Activated T-helper 1 cell treated with Interleukin-2 at 50 U/mL for 16 hours (primary cell): ENCODE measurements at places on chromosomes 6 and 20.

DNA sequence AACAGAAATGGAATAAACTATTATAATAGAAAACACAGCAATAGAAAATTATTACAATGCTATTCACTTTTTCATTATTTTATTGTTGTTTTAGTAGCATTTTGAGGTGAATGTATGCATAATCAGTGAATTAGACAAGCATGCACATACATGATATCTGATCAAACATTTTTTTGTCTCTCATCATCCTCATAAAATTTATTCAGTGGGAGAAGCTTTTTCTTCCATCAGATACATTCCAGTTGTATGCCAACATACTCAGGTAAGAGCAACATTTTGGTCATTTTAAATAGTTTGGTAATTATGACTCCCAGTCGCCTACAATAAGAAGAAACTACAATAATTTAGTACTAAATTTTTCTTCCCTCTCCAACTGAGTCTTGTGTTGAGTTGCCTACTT, 44.5 kb downstream of the ADGRF1 start:
- DNase-seq: no peak

- DNase-seq: no peak
Measured at GRCh38 chr20:41124451-41125094, 12.8 kb upstream of the PLCG1 start.

DNA sequence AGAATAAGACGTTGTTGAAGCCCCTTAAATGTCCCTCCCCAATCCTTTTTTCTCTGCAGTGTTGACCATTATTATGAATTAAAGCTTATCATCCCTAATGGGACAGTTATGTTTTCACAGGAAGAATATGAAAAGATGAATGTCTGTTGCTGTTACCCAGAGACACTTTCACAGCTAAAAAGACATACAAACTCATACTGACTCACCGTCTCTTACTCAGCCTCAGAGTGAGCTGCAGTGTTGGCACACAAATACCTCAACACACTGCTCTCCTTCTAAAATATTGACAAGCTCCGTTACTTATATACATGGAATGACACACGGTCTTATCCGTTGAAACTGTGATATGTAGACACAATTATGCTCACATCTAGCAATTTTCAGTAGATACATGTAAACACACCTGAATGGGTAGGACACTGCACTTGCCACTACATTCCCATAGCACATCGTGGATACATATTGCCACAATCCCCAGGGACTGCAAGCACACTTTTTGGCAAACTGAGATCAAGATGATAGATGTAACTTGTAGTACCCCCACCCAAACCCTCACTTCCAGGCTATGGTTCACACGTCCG, 9.6 kb upstream of the SAPCD1 start:
- no peak for DNase-seq

- DNase-seq: no peak
Measured at GRCh38 chr6:158783167-158783450, 36.1 kb downstream of the EZR start.

DNA sequence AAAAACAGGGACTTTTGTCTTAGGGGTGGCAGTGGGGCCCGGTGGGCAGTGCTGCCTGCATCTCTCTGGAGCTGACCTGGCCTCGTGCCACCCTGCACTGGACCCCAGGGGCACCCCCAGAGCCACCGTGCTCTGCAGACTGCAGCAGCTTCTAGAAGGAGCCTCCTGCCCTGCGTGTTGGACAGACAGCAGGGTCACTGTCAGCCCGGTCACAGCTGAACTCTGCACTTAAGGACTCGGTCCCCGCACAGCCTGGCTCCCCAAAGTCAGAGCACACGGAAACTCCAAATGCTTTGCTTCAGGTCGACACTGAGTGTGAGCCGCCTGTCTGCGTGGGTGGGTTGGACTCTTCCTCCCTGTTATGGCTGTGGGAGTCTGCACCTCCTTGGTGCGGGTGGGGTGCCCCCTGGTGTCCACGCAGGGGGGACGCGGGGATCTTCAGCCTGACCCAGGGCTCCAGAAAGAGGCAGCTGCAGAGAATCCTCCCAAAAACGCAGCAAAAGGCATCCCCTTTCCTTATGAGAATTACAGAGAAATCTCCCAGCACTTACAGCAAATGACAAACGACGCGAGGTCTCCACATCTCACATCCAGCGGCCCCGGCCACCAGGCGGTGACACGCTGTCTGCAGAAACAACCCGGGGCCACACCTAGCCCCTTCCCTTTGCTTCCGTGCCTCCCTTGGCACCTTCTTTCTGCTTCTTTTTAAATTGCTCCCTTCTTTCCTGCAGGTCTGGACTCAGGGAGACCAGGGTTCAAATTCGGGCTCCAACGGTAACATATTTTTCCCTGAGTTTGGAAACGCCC, 36.3 kb upstream of the DACT2 start:
- no peak for DNase-seq

GRCh38 chr6:3440911-3441310, 15.9 kb downstream of the SLC22A23 start:
- no peak for DNase-seq

- no peak for DNase-seq
Measured at GRCh38 chr20:57539889-57540288, 14.9 kb upstream of the CTCFL start.

GRCh38 chr20:1757606-1758512, 100.3 kb upstream of the SIRPG start:
- no peak for DNase-seq

- DNase-seq: no peak
Measured at GRCh38 chr6:134351615-134352474, 33.9 kb upstream of the SGK1 start.

GRCh38 chr20:43563991-43564390, 5.2 kb downstream of the SGK2 start:
- DNase-seq: no peak

DNA sequence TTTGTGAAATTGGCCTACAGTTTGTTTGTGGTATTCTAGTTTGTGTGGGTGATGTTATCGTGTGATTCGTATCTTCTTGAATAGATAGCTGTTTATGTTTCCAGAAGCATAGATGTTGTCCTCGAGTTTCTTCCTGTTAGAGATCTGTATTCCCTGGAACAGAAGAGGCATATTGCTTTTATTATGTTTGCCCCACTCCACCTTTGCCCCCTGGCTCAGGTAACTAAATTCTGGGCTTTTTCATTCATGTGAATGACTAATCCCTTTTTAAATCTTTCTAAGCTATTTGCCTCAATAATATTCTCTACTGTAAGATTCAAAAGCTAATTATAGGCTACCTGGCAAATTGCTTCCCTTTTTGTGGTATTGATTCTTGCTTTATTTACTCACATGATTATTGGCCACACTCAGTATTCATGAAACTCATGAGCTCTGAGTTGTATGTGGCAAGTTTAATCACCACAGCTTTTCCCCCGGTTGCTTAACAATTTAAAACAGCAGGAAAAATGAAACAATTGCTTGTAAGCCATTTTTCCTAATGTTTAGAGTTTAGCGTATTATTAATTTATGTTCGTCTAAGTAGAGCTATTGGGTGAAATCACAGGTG, 12.6 kb downstream of the RNF217 start:
- DNase-seq: no peak

- DNase-seq: no peak
Measured at GRCh38 chr6:167565884-167566599, 241.2 kb downstream of the TTLL2 start.

DNA sequence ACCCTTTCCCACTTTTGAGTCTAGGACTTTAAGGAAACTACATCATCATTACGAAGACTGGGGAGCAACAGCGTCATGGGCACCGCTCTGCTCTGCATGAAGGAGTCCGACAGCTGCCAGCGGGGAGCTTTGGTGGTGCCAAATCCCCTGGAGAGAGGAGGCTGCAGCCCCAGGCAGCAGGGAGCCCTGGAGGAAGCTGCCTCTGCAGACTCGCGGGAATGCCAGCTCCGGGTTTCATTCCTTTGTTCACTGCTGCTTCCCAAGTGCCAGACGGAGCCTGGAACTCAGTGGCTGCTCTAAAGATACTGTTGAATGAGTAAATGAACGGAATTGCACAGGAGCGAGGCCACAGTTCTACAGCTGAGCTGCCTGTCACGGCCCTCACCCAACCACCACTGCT, 196.5 kb upstream of the THBS2 start:
- no peak for DNase-seq

DNA sequence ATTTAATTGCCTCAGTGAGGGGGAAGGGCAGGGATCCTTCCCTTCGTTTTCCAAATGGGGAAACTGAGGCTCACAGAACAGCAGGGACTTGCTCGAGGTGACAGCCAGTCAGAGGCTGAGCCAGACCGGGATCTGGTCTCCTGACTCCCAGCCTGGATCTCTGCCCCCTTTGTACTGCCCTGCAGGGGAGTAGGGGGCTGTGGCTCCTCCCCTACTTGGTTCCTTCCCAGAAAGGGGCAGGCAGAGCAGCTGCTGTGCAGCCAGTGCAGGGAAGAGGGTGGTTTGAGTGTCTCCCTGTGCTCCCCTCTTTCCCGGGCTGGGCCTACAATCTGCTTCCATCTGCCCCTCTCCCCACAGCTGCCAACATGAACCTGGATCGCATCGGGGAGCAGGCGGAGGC, 37.6 kb downstream of the UQCC2 start:
- no peak for DNase-seq

DNA sequence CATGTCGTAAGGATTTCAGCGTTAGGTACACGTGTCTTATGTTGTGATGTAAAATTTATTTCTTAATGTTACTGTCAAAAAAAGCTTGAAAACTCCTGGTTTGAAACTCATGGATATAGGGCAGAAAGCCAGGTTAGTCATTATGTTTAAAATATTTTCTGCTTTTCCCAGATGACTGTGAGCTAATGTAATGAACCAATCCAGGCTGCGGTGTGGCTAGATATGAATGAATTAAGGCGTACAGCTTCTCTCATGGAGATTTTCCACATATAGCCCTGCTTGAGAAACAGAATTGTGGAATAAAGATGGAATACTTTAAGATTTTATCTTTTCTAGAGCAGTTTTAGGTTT, 80.3 kb upstream of the STMND1 start:
- DNase-seq: no peak

GRCh38 chr6:166763606-166764472, 136.8 kb upstream of the RPS6KA2 start:
- DNase-seq: no peak

GRCh38 chr20:63482021-63482587, 9.6 kb upstream of the KCNQ2 start:
- DNase-seq: no peak

DNA sequence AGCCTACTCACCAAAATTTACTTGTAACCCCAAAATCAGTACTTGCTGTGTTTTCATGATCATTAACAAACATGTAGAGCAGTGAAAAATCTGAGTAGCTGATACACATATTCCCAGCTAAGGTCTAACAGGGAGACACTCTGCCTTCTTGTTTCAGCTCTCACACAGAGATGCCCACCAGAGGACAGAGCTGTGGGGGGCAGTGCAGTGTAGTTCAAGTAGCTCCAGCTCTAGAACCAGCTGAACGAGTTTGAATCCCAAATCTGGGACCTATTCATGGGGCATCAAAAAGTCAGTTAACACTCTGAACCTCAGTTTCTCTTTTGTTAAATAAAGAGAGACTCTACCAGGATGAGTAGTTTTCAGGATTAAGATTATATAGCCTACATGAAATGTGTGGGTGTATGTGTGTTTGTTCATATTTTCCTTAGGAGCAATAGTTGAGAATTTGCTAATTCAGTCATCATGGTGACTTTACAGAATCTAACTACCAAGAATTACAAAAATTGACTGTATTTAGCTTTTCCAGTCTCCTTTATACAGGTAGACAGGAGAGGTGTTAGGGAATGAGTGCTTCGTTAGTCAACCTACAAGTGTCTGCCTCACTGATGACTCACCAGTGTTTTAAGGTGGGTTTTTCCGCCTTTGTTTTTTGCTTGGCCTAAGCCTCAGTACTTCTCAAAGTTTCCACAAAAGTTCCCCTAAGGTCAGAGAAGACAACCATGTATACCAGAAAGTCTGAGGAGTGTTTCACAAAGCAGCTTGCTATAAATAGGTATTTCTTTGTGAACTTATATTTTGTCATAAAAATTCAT, 164.0 kb upstream of the RUNX2 start:
- DNase-seq: no peak

- DNase-seq: no peak
Measured at GRCh38 chr6:70709826-70710225, 42.1 kb downstream of the SMAP1 start.

- DNase-seq: no peak
Measured at GRCh38 chr6:167567142-167568033, 242.5 kb downstream of the TTLL2 start.

DNA sequence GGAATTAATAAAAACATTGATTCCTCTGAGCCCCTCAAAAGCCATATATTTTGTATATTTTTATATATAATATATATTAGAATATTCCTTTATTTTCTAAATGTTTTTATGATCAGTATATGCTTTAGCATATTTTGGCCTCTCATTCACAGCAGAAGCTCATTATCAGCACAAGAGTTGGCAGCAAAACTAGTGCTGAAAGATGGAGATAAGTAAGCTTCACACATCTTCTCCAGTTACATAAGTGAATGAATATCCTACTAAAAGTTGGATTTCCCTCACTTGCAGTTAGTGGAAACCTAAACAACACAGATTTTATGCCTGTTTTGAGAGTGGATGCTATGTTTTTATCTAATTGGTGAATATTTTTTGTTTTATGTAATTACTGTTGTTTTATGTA, 1303.8 kb upstream of the ADGRB3 start:
- DNase-seq: no peak

DNA sequence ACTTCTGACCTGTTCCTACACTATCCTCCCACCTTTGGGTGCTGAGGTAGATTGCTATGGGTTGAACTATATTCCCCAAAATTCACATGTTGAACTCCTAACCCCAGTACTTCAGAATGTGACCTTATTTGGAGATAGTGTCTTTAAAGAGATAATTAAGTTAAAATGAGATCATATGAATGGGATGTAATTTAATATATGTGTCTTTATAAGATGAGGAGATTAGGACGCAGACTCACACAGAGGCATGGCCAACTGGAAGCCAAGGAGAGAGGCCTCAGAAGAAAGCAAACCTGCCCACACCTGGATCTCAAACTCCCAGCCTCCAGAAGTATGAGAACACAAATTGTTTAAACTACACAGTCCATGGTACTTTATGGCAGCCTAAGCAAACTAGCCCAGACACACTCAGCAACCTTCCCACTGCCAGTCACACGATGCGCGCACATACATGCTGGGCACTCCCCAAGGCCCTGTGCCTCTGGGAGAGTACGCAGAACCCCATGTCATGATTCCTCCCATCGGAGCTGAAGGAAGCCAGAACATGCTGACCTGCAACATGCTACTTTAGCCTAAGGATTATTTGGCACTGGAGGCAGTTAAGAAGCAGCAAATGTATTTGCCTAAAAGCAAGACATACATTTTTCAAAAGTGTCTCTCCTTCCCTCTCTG, 8.9 kb upstream of the SLC22A1 start:
- DNase-seq: no peak
